ENCODE measurements at places on chromosomes 3 and 15.

- no peak for DNase-seq
Observed at GRCh38 chr15:62549345-62549970, 384.4 kb upstream of the C2CD4B start.

- no peak for DNase-seq
Observed at GRCh38 chr3:177795859-177796258, 598.6 kb upstream of the TBL1XR1 start.

DNA sequence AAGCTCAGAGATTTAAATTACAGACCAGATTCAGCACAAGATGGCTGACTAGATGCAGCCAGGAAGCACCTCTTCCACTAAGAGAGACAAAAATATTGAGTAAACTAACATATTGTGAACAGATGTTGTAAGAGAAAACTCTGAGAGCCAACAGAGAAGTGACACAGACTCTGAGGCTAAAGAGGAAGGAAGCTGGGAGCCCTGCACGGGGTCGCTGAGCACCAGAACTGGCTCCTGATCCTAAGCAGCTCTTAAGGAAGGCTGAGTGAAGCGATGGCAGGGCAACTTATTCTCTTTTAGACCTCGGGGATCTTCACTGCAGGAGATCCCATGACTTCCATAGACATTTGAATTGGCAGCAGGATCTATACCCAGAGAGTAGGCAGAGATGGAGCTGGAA is 578.0 kb upstream of the GRM7 start:
- no peak for DNase-seq

DNA sequence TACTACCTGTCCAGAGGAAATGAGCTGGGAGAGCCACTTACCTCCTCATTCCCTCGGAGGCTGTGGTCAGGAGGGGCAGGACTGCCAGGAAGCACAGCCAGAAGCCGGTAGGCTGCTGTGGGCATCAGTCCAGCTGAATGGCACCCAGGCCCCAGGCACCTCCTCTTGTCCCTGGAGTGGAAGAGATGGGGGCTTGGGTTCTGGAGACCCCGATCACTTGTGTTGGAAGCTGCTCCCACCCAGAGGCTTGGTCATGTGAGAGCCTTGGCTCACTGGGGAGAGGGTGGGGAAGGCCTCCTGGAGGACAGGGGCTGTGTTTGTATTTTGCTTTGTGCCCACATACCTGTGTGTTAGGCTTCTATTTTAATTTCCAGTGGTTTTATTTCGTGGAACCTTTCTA is 261.9 kb downstream of the GABRG3 start:
- no peak for DNase-seq

DNA sequence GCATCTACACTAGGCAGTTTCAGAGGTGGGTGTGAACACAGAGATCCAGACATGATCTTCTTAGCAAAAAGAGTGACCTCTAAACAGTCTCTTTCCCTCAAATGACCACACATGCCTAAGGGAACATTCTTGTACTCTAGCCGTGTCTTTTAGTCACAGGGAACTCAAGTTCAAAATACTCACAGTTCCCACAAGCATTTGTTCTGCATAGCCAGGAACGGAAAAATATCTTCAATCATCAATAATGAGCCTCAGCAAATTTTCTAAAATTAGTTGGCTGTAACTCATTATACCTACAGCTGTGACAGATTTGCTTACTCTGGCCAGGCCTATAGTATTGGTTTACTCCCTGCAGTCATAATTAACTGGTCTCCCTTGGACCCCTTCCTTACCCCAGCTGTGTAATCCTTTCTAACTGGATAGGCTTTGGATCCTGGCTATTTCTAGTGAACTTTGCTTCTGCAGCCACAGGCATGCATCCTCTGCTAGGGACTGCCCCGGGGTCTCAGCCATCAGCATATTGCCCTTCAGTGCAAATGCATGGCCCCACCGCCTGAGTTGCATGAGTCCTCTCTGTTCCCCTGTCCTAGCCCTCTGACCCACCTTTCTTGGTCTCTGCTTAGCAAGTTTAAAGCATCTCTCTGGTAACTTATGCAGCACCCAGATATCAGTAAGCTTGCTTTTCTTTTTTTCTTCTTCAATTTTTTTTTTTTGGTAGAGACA is 56.0 kb upstream of the HACD2 start:
- DNase-seq = no peak

GRCh38 chr3:147377412-147378367 is 28.7 kb downstream of the ZIC4 start:
- no peak for DNase-seq

- DNase-seq = no peak
Observed at GRCh38 chr3:12370758-12371157, 81.9 kb downstream of the PPARG start.

DNA sequence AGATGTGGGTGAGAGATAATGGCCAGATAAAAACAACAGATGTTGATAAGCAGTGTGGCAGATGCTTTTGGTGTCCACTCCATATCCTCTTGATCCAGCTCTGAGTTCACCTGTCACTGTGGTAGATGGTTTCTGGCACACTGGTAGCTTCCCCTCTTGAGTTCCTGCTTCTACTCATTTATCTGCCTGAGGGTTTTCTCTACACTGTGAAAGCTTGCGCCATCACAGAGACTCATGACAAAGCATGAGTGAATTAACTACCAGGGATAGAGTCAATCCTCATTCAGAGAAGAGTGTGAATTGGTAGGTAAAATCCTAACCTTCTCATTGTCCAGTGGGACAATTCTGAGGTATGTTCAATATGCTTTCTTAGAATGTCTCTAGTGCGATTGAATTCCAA is 50.0 kb upstream of the ARHGEF26 start:
- no peak for DNase-seq

DNA sequence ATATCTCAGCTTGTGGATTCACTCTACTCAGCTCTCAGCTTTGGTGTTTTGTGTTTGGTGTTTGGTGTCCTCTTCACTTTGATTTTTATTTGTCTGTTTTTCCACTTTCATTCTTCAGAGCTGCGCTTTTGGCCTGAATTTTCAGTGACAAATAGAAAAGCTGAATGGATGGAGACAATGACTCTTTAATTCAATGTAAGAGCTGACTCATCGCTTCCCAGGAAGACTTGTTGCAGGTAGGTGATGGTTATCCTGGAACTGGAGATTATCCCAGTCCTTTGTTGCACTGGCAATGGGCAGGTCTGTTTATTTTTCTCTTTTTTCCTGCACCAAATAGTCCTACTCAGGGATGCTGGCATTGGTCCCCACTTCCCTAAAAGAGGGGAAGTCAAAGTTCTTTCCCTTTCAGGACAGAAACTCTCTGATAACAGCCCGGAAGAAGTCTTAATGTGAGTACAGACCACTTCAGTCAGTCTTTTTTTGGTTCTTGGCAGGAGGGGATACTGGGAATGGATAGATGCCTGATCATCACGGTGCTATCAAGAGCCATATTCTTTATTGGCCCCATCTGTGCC is 12.4 kb upstream of the AEN start:
- no peak for DNase-seq

GRCh38 chr3:180977498-180977897 is 12.0 kb downstream of the DNAJC19 start:
- DNase-seq = no peak

DNA sequence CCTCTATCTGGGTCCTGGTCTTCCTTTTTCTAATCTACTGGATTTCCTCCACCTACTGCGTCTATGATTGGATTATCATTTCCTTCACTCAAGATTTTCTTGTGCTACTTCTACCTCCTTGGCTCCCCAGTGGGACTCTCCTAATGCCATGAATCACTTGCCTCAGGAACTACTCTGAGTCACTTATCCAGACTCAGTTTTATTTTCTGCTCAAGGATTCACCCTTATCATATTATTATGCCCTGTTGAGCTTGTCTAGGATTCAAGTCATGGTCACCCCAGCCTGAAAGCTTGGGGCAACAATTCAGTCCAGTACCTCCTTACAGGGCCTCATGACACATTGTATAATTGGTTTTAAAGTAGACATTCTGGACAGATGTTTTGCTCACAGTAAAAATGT is 968.1 kb downstream of the ROBO1 start:
- DNase-seq = no peak

DNA sequence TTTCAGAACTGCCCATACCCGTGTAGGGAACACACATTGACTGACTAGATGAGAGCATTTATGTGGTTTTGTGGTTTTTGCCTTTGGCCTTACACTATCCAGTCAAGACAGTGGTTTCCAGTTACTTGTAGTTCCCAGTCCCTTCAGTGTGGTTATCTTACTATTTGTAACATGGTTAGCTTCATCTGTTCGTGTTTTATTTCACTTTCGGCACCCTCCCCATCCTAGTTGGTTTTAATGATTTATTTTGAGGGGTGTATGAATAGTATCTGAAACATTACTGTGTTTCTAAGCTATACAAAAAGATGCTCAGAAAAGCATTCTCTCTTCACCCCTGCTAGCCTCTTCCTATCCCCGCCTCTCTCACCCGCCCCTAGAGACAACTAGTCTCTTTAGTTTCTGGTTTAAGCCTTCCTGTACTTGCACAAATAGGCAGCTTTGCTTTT is 14.1 kb downstream of the LYSMD4 start:
- DNase-seq = no peak

DNA sequence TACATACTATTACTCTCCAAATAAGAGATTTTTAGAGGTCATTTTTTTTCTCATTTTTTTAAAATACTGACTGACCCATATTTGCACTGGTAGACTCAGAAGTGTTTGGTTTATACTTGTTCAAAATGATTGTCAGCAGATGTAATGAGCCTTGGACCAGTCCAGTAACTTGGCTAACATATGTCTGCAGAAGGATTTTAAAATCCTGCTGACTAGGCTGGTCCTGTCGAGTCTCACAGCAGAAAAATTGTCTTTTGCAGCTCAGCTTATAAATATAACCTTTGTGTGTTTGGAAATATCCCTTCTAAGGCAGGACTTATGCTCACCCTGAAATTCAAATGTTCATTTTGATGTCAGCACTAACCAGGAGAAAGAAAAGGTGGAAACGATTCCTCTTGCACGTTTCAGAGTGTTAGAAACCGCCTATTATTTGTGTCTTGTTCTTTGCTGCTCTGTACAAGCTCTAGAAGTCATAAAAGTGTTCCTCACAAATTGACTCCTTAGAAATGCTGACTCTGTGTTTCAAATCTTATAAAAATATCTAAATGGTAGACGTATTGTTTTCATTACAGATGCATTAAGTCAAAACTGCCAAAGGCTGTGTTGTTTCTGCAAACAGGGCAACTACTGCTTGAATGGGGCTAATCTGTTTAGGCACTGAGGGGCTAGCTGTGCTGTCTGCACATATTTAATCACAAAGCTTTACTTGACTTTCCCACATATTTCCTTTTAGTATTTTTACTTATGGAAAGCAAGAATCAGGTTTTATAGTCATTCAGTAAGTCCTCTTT is 95.3 kb downstream of the CHL1 start:
- DNase-seq = no peak

DNA sequence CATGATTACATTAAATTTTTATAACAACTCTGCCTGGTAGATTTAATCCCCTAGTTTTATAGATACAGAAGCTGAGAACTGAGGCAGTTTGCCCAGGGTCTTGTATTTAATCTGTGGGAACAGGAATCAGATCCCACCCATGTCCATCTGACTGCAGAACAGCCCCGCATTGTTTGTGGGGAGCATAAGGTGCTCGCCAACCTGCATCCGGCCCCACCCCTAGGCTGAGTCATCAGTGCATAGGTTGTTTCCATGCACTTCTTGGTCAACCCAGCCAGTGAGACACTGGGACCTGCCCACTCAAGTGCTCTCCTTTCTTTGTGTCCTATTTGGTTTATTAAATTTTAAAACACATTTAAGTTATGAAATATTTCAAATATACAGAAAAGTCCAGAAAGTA is 266.2 kb downstream of the OPA1 start:
- no peak for DNase-seq

- no peak for DNase-seq
Observed at GRCh38 chr3:89246326-89246725, 138.9 kb downstream of the EPHA3 start.

DNA sequence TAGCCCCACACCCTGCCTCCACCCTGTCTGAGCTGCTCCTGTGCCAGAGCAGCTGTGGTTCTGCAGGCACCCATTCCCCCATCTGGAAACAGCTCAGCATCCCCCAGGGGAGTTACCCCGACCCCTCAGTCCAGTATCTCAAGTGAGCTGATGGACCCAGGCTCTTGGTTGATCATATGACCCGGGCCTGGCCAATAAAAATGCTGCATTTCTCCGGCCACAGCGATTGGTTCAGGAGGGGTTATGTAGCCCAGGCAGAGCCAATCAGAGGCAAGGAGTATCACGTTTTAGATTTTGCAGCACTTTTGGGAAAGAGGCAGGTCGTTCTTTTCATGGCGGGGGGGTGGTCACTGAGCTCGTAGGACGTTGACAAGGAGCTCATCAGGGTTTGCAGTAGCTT is 120.8 kb downstream of the TPRA1 start:
- no peak for DNase-seq

DNA sequence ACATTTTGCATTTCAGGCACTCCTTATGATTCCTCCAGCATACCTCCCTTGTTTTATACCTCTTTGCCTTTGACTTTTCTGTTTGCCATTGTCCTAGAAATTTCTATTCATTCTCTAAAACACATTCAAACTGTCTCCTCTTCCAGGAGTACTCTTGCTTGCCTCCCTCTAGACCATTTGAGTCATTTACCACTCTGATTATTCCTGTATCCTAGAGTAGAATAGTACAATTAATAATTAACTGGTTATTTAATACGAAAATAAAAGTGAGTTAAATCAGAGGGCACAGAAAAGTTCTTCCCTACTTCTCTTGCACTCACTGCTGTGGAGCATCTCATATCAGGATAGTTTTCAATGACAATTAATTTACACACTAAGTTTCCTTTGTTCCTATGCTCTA is 290.2 kb upstream of the RORA start:
- DNase-seq = no peak

DNA sequence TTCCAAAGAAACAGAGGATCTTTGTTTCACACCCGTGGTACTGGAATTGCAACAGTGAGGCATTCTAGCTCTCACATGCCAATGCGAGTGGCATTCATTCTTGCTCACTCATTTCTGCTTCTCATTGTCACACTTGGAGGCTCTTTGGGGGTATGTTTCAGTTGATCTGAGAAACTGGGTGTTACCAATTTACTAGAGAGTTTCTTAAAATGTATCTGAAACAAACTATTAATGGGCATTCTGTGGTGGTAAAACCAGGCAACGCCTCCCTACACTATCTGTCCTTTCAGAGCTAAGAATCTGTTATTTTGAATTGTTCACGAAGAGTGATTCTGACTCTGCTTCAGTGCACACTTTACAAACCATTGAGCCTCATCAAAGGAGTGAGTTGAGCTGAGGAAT is 140.6 kb upstream of the BHLHE40 start:
- DNase-seq = no peak

- no peak for DNase-seq
Observed at GRCh38 chr15:90901175-90902039, 1.7 kb upstream of the MAN2A2 start.

Data from activated T-cell treated with anti-CD3 and anti-CD28 coated beads for 1 hour (primary cell).